ENCODE measurements at places on chromosomes 16 and 17.

DNA sequence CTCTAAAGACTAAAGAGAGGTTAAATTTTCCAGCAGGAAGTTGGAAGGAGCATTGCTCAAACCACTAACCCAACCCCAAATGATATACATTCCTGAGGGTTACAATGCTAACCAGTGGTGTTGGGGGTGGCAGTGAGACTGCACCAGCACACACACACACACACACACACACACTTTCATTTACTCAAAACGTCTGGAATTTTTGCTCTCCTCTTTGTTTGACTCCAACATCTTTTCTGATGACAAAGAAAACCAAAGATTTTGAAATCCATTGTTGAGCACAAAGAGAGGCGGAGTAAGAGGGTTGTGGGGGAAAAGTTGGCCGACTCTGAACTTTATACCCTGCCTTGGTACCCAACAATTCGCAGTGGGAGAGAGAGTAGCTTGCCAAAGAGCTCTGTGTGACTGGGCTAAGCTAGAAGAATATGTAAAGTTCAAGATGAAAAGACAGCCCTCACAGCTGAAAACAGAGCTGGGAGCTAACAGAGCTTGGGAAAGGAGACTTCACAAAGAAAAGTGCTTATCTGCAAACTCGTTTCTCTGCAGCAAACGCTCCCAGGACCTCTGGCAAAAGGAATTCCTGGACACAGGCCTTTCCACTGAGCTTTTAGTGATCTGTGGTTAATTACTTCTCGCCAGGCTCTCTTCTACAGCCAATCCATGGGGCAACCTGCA lies 426.0 kb upstream of the CDH11 start:
- no peak for DNase-seq

DNA sequence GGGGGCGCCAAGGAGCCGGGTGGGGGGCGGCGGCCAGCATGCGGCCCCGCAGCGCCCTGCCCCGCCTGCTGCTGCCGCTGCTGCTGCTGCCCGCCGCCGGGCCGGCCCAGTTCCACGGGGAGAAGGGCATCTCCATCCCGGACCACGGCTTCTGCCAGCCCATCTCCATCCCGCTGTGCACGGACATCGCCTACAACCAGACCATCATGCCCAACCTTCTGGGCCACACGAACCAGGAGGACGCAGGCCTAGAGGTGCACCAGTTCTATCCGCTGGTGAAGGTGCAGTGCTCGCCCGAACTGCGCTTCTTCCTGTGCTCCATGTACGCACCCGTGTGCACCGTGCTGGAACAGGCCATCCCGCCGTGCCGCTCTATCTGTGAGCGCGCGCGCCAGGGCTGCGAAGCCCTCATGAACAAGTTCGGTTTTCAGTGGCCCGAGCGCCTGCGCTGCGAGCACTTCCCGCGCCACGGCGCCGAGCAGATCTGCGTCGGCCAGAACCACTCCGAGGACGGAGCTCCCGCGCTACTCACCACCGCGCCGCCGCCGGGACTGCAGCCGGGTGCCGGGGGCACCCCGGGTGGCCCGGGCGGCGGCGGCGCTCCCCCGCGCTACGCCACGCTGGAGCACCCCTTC lies 484 bp downstream of the FZD2 start:
- peak; percentile 39 for DNase-seq

- DNase-seq = no peak
Measured at GRCh38 chr16:18050777-18051176, 285.8 kb downstream of the NPIPA8 start.

DNA sequence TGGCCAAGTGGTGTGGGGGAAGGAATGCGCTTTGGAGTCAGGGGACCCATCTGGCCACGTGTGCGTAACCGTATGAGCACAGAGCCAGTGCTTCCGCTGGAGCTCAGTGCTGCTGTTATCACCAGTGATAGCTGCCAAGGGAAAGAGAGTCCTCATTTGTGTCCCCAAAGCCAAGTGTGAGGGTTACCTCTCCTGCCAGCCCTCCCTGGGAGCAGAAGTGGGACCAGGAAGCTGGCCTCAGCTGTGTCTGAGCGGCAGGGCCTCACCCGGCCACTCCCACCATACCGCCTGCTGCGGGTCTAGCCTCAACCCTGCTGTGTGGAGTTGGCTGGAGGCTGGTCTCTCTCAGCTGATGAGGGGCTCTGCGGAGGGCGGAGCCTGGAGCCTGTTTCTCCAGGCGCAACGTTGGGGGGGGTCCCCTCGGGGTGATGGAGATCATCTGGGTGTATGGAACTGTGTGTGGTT lies 44.5 kb downstream of the MEAK7 start:
- no peak for DNase-seq

GRCh38 chr17:10041287-10041612 lies 136.2 kb upstream of the RCVRN start:
- DNase-seq = no peak

DNA sequence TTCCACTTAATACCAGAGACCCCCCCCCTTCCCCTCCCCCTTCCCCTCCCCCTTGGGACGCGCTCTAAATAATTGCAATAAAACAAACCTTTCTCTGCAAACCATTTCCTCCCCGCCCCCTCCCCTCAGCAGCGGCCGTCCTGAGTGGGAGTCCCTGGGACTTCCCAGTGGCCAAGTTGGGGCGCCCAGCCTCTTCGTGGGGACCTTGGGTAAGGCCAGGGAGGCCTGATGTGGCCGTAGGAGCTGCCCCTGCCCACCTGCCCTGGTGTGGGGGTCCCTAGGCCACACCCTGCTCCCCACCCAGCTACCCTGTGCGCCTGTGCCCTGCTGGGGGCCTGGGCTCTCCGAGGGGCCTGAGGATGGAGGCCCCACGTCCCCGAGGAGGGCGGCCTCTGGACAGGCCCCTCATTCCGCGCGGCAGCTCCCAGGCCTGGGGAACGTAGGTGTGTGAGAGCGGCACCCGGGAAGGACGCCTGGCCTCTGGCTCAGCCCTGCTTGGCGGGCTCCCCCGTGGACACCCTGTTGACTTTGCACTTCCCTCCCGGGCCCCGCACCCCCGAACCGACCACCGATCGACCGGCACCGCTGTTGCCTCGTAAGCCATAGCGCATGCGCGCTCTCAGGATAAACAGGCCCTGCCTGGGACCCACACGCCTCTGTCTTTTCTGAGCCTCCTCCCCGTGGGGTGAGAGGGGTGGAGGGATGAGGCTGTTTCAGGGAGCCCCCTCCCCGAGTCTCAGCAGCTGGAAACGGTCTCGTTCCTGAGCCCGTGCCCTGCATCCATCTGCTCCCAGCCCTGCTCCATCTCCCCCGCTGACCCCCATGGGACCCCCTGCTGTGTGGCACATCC lies 9.0 kb downstream of the NTHL1 start:
- DNase-seq = no peak
